ENCODE measurements at places on chromosomes 6 and 20.

- no peak for DNase-seq
Measured at GRCh38 chr6:15287670-15288375, 42.0 kb downstream of the JARID2 start.

- no peak for DNase-seq
Measured at GRCh38 chr20:9978397-9979004, 56.3 kb upstream of the ANKEF1 start.

DNA sequence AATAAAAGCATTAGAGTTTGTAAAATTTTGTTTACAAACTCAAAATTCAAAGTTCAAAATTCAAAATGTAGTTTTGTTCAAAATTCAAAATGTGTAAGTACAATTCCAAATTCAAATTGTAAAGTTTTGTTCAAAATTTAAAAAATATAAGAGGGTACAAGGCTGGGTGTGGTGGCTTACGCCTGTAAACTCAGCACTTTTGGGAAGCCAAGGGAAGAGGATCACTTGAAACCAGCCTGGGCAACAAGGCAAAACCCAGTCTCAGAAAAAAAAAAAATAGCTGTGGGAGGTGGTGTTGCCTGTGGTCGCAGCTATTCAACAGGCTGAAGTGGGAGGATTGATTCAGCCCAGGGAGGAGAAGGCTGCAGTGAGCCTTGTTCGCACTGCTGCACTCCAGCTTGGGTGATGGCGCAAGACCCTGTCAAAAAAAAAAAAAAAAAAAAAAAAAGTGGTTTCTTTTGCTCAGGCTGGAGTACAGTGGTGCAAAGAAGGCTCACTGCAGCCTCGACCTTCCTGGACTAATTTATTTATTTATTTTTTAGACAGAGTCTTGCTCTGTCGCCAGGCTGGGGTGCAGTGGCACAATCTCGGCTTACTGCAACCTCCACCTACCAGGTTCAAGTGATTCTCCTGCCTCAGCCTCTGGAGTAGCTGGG lies 5.4 kb upstream of the ZBTB12 start:
- no peak for DNase-seq

DNA sequence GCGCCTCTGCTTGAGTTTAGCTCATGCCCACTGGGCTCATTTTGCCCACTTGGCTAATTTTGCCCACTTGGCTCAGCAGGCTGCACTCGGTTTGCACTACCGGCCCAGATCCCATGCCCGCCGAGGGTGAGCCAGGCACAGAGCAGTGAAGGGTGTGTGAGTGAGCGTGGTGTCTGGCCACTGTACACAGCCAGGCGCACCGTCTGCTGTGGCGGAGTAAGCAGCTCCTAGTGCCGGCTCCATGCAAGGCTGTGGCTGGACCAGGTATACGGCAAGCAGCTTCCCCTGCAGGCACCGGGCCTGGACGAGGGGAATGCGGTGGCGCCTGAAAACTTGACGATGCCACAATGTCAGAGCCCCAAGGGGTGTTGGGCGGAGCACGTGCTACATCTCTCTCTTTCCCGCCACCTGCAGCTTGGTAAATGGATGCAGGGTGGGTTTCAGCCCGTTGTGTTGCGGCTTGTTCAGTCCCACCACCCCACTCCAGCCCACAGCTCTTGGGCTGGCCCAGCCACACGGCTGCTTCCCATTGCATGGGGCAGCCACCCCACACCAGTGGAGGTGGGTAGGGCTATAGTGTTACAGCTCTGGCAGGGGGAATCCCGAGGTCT lies 9.9 kb downstream of the OR2B6 start:
- DNase-seq = no peak

Measured in activated T-helper 9 cell treated with anti-CD3 and anti-CD28 coated beads, Interleukin-2, amount 50 U/mL, for 16 hours (primary cell).